ENCODE measurements at places on chromosomes 4 and X. TPM values are rescaled to one million over a fixed set of nuclear protein-coding genes. Genes with fewer than 3 reads are reported as not detected.
A peak's percentile ranks its signal among the peaks of the same experiment; 100 is the strongest.

Gene CENPI
- 5.0 TPM for polyA plus RNA-seq

Gene NDNF
- not detected for polyA plus RNA-seq

DNA sequence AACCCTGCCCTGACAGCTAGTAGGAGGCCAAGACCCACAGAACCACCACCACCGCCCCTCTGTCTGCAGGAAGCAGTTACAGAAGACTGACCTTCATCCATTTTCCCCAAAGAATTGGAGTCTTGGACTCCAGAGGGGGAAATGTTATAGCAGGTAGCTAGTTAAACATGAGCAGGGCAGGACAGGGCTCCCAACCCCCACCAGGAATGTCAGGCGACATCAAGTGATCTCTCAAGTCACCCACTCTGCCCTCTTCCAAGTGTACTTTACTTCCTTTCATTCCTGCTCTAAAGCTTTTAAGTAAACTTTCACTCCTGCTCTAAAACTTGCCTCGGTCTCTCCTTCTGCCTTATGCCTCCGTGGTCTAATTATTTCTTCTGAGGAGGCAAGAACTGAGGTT lies 17.1 kb upstream of the AADAT start:
- no peak for DNase-seq

Gene HELT
- polyA plus RNA-seq: not detected

DNA sequence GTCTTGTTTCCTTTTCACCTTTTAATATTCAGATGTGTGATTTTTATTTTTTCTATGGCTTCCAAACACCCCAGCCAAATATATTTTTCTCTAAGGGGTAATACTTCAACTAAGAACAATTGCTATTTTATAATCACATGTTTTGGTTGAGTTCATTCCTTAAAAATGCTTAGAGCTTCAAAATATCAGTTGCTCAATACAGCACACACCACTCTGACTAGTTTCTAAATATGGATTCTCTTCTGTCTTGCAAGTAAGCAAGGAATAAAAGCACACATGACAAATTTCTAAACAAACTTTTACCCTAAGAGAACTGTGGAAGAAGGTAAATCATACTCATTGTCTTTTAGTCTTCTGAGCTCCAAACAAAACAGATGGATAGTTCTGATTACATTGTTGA lies 27.2 kb downstream of the ANTXR2 start:
- peak; percentile 32 for DNase-seq
